HCEC 1CT (cell line): ENCODE measurements at places on chromosomes 7 and 10.
A peak's percentile ranks its signal among the peaks of the same experiment; 100 is the strongest.

GRCh38 chr7:82423446-82423845, 20.1 kb downstream of the CACNA2D1 start:
- DNase-seq, result no peak

- peak; percentile 54 for DNase-seq
Observed at GRCh38 chr7:151110941-151111645, 24.8 kb downstream of the AGAP3 start.

DNA sequence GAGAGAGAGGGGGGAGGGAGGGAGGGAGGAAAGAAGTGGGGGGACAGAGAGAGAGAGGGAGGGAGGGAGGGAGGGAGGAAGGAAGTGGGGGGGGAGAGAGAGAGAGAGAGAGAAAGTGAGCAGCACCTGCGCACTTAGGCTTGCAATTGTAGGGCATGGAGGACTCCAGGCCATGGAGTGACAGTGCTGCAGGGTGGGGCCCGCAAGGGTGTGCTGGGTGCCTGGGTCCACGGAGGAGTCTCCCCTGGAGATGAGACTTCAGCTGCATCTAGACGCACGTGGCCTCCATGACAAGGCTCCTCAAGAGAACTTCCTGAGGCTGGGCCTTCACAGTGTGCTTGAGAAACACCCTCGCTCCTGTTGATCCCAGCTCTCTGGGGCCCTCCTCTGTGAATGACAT, 44.5 kb downstream of the CLRN3 start:
- DNase-seq, result no peak

DNA sequence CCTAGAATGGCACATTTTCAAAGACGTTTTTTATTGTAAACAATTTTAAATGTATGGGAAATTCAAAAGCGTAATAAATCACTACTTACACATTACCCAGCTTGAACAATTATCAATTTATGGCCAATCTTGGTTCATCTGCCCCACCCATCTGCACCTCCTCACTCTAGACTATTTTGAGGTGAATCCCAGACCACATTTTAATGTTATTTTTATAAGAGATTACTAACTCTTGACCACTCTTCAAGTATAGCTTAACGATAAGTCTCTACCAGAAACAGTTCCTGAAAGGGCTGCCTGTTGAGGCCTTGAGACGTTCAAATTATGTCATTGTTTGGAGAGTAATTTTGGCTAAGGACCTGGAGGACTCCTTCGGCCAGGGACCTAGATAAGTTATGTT, 33.2 kb downstream of the ECHDC3 start:
- no peak for DNase-seq

- DNase-seq, result no peak
Observed at GRCh38 chr7:42457663-42458062, 220.7 kb upstream of the GLI3 start.

GRCh38 chr10:100575585-100576281, 40.0 kb downstream of the HIF1AN start:
- DNase-seq, result no peak

DNA sequence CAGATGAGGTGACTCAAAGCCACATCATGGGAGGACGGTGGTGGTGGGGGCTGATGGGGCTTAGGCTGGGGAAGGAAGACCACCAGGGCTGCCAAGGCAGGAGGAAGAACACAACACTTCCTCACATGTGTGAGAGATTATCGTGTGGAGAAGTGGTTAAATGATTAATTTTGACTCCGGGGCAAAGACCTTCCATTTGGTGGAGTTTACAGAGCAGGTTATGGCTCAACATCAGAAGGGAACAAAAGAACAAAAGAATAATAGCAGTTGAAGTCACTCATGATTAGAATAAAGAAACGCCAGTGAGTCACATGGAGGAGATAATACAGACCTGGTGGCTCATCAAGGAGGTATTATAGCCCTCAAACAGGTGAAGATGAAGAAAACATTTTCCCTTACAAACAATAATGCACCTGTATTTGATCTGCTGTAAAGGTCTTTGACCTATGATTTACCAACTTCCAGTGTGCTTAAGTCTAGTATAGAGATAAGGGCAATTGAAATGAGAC, 170.1 kb downstream of the PKD1L1 start:
- DNase-seq, result no peak

- no peak for DNase-seq
Observed at GRCh38 chr10:110069502-110069982, 61.8 kb downstream of the ADD3 start.

DNA sequence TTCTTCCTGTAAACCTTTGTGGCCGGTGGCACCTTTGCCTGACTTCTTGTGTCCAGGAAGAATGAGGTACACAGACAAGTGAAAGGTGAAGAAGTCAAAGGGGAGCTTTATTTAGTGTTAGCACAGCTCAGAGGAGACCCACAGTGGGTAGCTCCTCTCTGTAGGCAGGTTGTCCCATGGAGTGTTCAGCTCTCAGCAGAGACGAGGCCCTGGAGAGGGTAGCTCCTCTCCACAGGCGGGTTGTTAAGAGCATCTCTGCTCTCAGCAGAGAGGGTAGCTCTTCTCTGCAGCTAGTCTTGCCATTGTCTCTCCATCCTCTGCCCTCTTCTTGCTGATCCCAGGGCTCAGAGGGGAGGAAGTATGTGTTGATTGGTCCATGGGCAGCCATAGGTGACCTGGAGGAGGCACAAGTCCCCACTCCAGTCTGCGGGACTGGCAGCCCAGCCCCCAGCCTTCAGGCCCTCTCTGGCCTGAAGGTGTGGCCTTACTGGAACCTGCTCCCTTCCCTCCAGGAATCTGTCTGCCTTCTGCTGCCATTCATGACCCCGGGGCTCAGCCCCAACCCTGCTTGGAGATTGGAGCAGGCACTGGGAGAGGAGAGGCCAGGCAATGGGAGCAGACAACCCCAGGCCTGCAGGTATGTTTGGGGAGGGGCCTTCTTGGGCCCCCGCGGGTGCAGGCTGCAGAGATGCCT, 24.5 kb downstream of the HHEX start:
- no peak for DNase-seq

- no peak for DNase-seq
Observed at GRCh38 chr10:117741524-117741923, 199.0 kb downstream of the EMX2 start.

- DNase-seq, result no peak
Observed at GRCh38 chr10:28282336-28282735, 20.5 kb downstream of the MPP7 start.

GRCh38 chr7:101163279-101164070, 1.9 kb downstream of the VGF start:
- peak; percentile 38 for DNase-seq

GRCh38 chr7:16840094-16840493, 35.3 kb upstream of the AGR2 start:
- DNase-seq, result no peak
